MM.1S (cell line): ENCODE measurements at places on chromosomes 13 and 19.

- no peak overlapping the region for H3K4me3 ChIP-seq
- no peak for DNase-seq
- no peaks in the 10 kb centered on the region for H3K27me3 ChIP-seq
- 0 out of 2 replicates have a peak, but pooled peaks cover 7% of the 10 kb centered on the region for H3K4me1 ChIP-seq
- H3K36me3 ChIP-seq: no peaks in the 10 kb centered on the region
These were observed 59.6 kb downstream of the DCT start for GRCh38 chr13:94419925-94420305.

GRCh38 chr13:44378277-44378676 lies 4.7 kb downstream of the SERP2 start:
- no peaks in the 10 kb centered on the region for H3K27me3 ChIP-seq
- H3K4me1 ChIP-seq: no peaks in the 10 kb centered on the region
- no peak overlapping the region for H3K27ac ChIP-seq
- no peaks in the 10 kb centered on the region for H3K36me3 ChIP-seq
- no peak overlapping the region for H3K4me3 ChIP-seq

- H3K4me1 ChIP-seq: no peaks in the 10 kb centered on the region
- no peaks in the 10 kb centered on the region for H3K27me3 ChIP-seq
- DNase-seq: no peak
- no peak overlapping the region for H3K27ac ChIP-seq
- H3K36me3 ChIP-seq: no peaks in the 10 kb centered on the region
These were observed 208.0 kb downstream of the DLEU7 start for GRCh38 chr13:50635504-50635903.

DNA sequence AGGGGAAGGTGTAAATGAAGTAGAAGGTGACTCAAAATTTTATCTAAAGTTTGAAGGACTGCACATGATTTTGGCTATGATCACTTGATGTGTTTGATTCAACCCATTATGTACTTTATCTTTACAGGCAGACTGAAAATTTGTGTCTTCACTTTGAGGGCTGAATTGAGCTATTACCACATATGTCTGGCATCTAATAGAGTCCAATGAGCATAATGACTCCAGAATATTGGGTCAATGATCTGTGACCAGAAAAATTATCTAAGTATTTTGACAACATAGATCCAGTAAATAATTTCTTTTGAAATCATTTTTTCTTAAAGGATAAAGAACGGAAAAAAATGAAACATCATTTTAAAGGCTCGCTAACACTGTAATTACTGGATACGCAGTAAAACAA lies 2810.0 kb downstream of the PCDH9 start:
- DNase-seq: no peak
- no peaks in the 10 kb centered on the region for H3K4me1 ChIP-seq
- no peak overlapping the region for H3K27ac ChIP-seq
- no peak overlapping the region for H3K4me3 ChIP-seq
- H3K27me3 ChIP-seq: no peaks in the 10 kb centered on the region
- H3K36me3 ChIP-seq: no peaks in the 10 kb centered on the region

DNA sequence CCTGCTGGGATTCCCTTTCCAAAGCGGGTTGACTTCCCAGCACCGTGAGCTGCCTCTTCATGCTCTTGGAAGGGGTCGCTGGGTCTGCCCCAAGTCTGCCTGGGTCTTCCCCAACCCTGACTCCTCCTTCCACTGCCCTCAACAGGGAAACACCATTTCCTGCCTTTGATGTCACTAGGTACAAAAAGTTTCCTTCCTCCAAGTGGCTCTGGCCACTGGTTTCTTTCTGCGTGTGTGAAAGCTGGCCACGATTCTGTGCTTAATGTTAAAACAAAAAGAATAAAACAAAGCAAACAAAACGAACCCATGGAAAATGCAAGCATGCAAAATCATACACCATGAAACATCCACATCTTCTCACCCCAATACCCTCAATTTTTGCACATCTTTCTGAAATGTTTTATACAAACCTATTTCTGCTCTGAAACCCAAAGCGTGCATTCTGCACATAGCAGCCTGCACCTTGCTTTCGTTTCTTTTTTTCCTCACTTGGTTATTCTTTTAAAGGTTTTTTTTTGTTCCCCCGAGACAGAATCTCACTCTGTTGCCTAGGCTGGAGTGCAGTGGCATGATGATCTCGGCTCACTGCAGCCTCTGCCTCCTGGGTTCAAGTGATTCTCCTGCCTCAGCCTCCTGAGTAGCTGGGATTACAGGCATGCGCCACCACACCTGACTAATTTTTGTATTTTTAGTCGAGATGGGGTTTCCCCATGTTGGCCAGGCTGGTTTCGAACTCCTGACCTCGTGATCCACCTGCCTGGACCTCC lies 12.5 kb upstream of the TNFSF9 start:
- peaks cover 15% of the 10 kb centered on the region for H3K4me1 ChIP-seq
- no peaks in the 10 kb centered on the region for H3K36me3 ChIP-seq
- peak overlapping the region; percentile 36 for H3K4me3 ChIP-seq
- H3K27ac ChIP-seq: peak overlapping the region; percentile 73
- no peaks in the 10 kb centered on the region; the same call in 1 of the 2 replicates for H3K27me3 ChIP-seq
- DNase-seq: peak; percentile 70

- 0 out of 2 replicates have a peak, but pooled peaks cover 7% of the 10 kb centered on the region for H3K36me3 ChIP-seq
- no peak overlapping the region for H3K4me3 ChIP-seq
- peaks cover 10% of the 10 kb centered on the region for H3K4me1 ChIP-seq
- H3K27me3 ChIP-seq: peaks cover 6% of the 10 kb centered on the region; the same call in 1 of the 2 replicates
These were observed 3.3 kb downstream of the REX1BD start for GRCh38 chr19:18591735-18592385.
